ENCODE measurements at places on chromosomes 6 and 20. TPM values are rescaled to one million over a fixed set of nuclear protein-coding genes. Genes with fewer than 3 reads are reported as not detected.

- no peaks in the 10 kb centered on the region for H3K27me3 ChIP-seq
- no peaks in the 10 kb centered on the region for H3K4me1 ChIP-seq
- H3K27ac ChIP-seq = no peak within 1 kb of the TSS
Observed at GRCh38 chr20:23826541-23827021, at the start of gene CST2. Gene CST2 (minus strand): TSS chr20:23826729. CDS start chr20:23826660, 69 bp downstream.

The HIVEP1 gene
- total RNA-seq = 27.6 TPM

The PIM1 gene
- 102 TPM for total RNA-seq

DNA sequence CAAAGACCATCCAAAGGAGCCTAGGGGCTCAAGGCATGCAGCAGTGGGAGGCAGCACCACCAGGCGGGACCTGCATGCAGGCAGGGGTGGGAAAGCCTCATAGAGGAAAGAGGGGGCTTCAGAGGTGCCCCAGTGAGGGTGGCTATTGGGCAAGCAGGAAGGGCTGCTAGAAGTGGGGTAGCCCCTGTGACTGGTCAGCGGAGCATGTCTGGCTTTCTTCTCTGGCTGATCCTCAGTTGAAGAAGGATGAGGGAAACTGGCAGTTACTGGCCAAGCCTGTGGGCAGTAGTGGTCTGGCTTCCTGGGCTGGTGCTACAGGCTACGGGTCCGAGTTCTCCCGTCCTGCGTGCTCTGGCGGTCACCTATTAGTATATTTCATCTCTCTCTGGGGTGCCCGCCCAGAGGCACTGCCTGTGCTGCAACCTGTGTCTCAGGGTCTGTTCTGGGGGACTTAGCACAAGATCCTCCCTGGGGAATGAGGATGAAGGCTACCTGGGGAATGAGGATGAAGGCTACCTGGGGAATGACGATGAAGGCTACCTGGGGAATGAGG, 35.9 kb upstream of the CST7 start:
- DNase-seq = no peak
- H3K4me1 ChIP-seq = no peaks in the 10 kb centered on the region

DNA sequence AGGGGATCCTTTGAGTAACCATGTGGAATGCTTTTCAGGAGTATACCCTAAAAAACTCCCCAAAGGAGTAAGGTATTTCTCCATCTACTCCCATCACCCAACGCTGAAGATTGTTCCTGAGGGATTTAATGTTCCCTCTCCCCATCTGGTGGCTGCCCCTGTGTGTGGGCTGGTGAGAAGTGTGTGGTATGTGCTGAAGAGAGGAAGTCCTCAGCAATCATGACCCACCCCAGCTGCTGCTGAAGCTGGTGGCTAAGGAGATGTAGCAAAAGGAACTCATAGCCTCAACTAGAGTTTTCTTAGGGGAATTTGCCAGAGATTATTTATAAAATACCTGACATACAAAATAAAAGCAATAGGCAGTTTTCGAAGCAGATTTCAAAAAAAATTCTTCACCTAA, 114.3 kb upstream of the JAG1 start:
- no peaks in the 10 kb centered on the region for H3K36me3 ChIP-seq
- H3K27me3 ChIP-seq = no peaks in the 10 kb centered on the region
- no peak overlapping the region for H3K27ac ChIP-seq
- no peaks in the 10 kb centered on the region for H3K4me1 ChIP-seq

DNA sequence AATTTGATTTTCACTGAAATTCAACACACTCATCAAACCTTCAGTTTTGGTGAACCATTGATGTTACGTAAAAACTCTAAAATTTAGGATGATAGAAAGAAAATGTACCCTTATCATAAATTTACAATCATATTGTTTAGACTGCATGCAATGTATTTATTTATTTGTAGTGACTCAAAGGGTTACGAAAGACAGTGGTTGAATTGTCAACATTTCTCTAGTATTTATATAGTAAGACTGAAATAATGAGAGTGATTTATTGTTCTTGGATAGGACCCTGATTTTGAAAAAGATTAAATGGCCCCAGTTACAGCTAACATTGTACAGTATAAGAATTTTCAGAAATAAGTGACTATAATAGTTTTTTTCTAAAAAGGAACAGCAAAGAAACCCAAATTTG, 591.5 kb downstream of the RFPL4B start:
- H3K4me1 ChIP-seq = peaks cover 7% of the 10 kb centered on the region
- H3K36me3 ChIP-seq = no peaks in the 10 kb centered on the region
- H3K4me3 ChIP-seq = no peak overlapping the region

The CCDC167 gene
- not detected for total RNA-seq

GRCh38 chr20:52349806-52350205, 158.2 kb upstream of the ZFP64 start:
- H3K36me3 ChIP-seq = no peaks in the 10 kb centered on the region
- no peak for DNase-seq
- no peaks in the 10 kb centered on the region for H3K4me1 ChIP-seq
- no peaks in the 10 kb centered on the region for H3K27me3 ChIP-seq
- H3K27ac ChIP-seq = no peak overlapping the region
- H3K4me3 ChIP-seq = no peak overlapping the region

Measured in transverse colon (tissue), 4 donors.